Stimulated activated CD4-positive, alpha-beta T cell treated with anti-CD3 and anti-CD28 coated beads, Interleukin-1b, Interleukin-23, amount 100 ng/mL, for 24 hours (primary cell): ENCODE measurements at places on chromosomes 7 and 10.

- no peak for DNase-seq
Observed at GRCh38 chr10:119457966-119458766, 84.4 kb downstream of the RGS10 start.

GRCh38 chr7:51325261-51325676 lies 8.7 kb upstream of the COBL start:
- DNase-seq = no peak

DNA sequence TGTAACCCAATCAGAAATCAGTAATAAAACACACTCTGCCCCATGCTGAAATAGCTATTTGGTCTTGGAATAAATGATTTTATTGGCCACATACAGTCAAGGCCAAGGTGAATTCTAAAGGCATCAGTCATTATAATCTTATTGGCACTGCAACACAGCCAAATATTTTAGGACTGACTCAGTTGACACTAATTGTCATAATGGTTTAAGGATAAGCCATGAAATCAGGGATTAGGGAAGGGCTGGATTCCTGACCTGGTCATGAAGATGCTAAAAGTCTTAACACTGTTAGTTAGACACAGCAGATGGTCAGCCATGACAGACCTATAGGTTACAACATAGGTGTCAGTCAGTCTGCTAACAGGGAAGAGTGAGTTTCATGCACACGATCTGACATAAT lies 330.3 kb upstream of the NPSR1 start:
- DNase-seq = no peak

GRCh38 chr10:44105696-44106095 lies 279.2 kb downstream of the CXCL12 start:
- DNase-seq = no peak

GRCh38 chr7:47100817-47101435 lies 481.0 kb downstream of the TNS3 start:
- no peak for DNase-seq

- DNase-seq = no peak
Observed at GRCh38 chr10:122421742-122422141, 32.7 kb upstream of the ARMS2 start.

DNA sequence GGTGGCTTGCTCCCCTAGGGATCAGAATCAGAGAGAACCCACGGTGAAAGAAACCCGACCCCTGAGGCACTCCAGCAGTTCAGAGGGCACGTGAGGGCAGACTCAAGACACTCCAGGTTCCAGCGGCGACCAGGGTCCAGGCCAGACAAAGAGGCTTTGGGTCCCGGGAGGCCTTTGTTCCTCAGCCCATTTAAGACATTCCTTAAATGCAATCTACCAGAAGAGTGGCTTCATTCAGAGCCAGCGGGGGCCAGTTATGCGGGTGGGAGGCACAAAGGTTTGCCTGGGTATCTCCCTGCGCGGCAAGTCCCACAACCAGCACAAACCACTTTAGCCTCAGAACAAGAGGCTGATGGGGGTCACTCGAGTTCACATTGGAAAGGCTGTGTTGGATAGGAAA lies 53.6 kb downstream of the AFAP1L2 start:
- DNase-seq = no peak

DNA sequence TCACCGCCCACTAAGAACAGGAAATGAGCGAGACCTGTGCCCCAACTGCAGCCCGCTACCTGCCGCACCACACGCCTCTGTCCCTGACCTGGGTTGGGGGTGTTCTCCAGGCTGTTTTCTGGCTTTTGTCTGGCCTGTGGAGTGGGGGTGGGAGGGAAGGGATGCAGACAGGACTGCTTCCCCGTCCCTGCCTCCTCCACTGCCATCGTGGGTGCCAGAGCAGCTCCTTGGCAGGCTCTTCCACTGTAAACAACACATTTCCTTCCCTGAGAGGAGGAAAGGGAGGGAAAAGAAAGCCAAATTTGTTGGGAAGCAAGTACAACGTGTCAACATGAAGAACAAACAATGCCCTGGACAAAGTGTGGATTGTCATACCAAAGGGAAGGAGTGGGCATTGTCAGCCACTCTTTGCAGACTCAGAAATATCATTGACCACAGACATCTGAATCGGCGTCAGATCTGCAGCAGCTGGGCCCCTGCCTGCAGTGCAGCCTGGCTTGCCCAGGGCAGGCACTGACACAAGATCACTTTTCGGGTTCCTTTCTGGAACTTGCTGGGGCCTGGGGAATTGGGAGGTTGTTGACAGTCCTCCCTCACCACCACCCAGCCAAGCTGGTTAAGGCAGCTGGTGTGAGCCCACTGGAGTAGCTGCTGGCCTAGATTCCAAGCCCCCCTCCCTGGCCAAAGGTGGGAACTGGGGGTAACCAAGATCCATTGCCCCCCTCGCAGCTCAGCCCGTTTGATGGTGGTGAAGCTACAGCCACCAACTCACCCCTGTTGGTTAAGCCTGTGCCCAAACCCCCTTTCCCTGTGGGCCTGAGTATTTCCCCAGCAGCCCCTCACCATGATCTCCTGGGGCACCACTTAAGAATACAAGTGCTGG lies 22.6 kb upstream of the TRIM8 start:
- no peak for DNase-seq

GRCh38 chr7:75596727-75597614 lies 104.9 kb downstream of the SPDYE5 start:
- DNase-seq = no peak

- no peak for DNase-seq
Observed at GRCh38 chr7:100825751-100826513, 1.4 kb downstream of the EPHB4 start.

DNA sequence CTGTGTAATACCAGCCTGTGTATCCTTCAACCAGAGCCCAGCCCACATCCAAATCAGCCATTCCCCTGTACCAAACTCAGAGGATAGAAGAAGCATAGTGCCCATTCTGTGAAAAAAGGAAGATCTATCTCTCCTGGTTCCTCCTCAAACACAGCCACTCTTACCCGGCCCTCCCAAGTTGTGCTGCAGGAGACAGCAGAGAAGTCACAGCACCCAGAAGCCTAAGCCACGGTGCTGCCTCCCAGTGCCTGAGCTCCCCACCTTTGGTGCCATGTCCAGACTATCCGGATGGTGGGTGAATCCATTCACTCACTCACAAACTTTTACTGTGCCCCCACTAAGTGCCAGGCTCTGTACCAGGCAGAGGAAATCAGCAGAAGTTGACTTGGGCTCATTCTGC lies 166.0 kb upstream of the ZMIZ1 start:
- no peak for DNase-seq

DNA sequence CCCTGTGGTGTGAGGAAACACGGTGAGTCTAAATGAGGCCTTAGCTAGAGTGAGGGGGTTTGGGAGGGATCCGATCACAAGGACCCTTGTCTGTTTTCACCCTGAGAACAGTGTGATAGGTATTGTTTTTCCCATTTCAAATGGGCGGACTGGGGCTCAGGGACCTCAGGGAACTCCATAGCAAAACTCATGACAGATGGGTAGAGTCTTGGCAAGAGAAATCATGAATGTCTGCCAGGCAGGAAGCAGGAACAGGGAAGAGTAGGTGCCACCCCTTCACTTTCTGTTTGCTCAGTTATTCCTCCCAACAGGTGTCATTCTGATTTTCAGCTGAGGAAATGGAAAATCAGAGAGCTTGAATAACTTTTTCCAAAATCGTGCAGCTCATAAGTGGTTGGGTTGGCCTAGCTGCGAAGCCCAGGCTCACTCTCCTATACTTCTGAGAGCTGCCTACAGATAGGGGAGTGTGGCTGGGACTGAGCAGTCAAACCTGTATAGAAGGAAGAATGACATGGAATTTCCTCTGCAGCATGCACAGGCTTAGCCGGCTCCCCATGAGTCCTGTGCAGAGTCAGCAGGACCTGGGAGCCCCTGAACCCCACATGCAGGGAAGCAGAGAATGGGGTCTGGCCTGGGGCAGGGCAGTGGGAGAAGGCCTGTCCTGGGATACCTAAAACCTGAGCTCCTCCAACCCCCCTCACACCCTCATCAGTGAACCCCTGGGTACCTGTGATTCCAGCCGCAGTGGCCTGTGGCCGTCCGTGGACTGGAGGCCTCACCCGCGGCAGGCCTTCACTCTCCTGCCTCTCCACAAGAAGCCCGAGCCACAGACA lies 17.6 kb upstream of the C10orf105 start:
- no peak for DNase-seq

DNA sequence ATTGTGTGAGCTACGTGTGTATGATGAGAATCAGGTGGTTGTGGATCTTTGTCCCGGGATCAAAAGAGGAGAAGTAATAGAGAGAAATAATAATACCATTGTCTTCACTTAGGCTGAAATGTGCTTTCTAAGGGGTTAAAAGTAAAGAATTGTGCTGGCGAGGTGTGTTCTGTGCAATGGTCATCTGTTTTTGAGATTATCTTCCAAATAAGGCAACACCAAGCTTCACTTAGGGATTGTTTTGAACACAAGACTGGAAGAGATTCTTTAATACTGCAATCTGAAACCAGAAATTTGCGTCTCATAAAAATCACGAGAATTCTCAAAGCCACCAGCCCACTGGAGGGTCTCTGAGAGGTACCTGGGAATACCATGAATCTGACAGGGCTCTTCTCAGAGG lies 84.2 kb downstream of the ARID5B start:
- no peak for DNase-seq

DNA sequence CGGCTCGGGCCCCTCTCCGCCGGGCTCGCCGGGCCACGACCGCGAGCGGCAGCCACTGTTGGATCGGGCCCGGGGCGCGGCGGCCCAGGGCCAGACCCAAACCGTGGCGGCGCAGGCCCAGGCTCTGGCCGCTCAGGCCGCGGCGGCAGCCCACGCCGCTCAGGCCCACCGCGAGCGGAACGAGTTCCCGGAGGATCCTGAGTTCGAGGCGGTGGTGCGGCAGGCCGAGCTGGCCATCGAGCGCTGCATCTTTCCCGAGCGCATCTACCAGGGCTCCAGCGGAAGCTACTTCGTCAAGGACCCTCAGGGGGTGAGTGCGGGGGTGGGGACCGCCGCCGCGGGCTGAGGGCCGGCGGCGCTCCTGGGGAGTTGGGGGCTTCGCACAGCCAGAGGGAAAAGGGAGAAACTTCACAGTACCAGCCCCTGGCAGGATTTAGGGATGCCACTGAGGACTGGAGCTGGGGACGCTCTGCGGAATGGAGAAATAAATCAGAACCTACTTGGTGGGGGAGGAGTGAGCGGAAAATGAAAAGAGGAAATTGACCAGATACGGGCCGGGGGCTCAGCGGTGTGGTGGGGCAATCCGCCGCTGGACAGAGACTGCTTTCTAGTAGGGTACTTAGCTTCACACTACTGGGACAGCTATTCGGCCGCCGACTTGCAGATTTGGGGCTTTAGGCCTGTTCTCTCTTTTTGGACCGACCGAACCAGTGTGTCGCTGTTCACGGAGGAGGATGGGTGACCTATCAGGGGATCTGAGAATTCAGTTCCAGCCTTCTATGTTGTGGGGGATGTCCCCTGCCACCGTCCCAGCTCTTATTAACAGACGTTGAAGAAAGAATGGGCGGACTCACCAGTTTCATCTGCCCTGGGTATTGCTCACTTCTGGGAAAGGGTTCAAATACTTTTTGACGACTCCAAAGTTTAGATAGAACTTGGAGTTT lies 669 bp downstream of the PI4K2A start:
- no peak for DNase-seq

DNA sequence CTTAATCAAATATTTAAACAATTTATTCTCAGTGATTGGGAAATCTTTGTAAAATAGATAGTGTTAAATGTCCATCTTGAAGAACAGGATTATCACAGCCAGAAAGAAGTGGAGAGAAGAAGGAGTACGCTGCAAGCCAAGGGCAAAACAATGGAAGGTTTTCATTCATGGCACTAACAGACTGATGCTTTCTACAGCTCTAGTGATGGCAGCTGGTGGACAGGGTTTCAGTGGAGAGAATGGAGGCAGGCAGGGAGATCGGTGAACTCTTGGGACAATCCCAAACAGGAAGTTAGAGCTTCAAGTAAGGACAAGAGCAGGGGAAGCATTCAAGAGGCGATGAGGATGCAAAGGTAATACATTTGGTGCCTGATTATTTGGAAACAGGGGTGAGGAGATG lies 207.0 kb downstream of the JAZF1 start:
- no peak for DNase-seq

- no peak for DNase-seq
Observed at GRCh38 chr7:139658908-139659675, 118.7 kb downstream of the HIPK2 start.

GRCh38 chr7:131090886-131091692 lies 236.6 kb upstream of the MKLN1 start:
- DNase-seq = no peak

- no peak for DNase-seq
Observed at GRCh38 chr7:46414946-46415345, 493.9 kb upstream of the IGFBP3 start.

GRCh38 chr10:43570971-43571370 lies 3.4 kb downstream of the ZNF239 start:
- DNase-seq = no peak

DNA sequence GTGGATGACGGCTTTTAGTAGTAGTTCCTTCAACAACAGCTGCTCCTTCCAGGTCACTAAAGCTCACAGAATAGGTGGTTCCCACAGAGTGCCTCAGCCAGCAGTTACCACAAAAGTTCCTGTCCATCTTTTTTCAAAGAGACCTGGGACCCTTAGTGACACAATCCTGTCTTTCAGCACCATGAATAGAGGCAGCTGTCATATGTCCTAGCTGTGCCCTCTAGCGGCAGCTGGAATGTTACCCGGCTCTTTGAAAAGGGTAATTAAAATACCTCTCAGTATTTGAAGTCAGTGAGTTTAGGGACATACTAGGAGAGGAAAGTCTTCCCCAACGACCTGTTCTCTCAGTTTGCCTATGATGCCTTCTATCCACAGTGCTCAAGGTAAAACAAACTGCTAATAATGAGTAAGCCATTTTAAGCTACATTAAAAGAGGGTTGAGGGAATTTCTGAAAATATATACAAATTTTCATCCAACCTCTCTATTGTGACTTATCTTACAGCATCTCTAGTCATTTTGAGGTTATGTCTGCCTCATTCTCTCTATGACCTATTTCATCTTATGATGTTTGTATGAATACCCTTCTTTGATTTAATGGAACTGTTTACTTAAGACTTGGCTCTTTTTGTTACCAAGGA lies 290.8 kb downstream of the NXPH1 start:
- DNase-seq = no peak

- no peak for DNase-seq
Observed at GRCh38 chr7:141573511-141573910, 22.3 kb downstream of the AGK start.
